ENCODE measurements at places on chromosomes 3 and 15.

GRCh38 chr3:46378426-46378942 is 7.7 kb downstream of the CCR5 start:
- DNase-seq = peak; percentile 27

DNA sequence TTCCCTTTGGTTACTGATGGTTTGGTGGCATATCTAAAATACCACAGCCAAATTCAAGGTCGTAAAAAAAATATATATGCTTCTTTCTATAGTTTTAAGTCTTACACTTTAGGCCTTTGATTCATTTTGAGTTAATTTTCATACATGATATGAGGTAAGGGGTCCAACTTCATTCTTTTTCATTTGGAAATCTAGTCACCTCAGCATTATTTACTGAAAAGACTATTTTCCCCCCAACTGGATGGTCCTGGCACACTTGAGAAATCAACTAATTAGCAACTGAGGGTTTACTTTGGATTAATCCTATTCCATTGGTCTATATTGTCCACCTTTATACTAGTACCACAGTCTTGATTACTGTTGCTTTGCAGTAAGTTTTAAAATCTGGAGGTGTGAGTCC is 26.2 kb downstream of the RHOA start:
- DNase-seq = no peak

- no peak for DNase-seq
Observed at GRCh38 chr3:179082416-179082815, 10.8 kb upstream of the ZMAT3 start.

DNA sequence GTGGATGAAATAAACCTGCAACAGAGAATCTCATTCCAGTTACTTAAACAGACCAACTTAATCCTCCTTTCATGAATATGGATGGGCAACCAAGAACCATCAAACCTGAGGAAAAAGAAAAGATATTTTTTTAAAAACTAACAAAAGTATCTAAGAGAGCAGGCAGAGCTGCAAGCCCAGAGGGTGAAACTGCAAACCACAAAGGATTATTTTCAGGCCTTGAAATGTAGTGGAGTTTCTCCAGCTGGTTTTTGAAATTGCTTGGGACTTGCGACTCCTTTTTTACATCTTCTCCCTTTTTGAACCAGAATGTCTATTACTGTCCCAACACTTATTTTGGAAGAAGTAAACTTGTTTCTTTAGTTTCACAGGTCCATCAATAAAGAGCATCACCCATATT is 87.4 kb downstream of the STAG1 start:
- DNase-seq = no peak

GRCh38 chr3:127064391-127065137 is 81.6 kb downstream of the PLXNA1 start:
- DNase-seq = peak; percentile 57

GRCh38 chr3:21913791-21914190 is 162.8 kb upstream of the ZNF385D start:
- no peak for DNase-seq

- peak; percentile 7 for DNase-seq
Observed at GRCh38 chr3:181210275-181210674, 220.7 kb upstream of the DNAJC19 start.

DNA sequence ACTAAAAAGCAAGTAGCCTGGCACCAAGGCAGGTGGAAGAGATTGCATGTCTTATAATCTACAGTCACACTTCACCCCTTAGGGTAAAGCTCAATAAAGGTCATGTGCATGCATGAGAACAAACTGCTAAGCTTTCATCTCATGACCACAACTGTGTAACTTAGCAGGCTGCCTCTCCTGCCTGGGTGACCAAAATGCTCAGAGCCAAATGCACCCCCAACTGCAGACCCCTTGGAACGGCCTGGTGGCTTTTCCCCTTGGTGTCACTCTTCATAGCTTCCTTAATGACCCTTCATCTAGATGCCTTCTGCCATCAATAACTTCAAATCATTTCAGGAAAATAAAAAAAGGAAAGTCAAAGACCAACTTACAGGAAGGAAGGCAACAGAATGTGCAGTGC is 88.1 kb downstream of the ADAMTS17 start:
- DNase-seq = no peak

- peak; percentile 37 for DNase-seq
Observed at GRCh38 chr3:46442576-46443530, 21.9 kb downstream of the LTF start.

GRCh38 chr3:14808025-14808424 is 10.7 kb upstream of the FGD5 start:
- DNase-seq = no peak

DNA sequence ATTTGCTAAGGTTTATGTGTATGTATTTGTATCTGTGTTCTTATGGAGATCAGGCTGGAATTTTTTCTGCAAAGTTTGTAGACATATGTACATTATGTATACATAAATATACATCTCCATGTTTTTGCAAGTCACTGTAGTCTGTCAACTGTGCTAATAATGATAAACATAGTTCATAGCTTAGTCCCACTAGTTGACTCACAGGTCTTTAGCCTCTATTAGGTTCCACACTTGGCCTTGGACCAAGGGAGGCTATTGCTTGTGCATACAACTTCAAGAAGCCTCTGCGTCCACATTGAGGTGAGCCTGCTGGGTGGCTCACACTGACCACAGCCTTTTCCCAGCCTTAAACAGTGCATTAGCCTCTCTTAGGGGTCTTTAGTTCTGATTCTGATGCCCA is 243.8 kb upstream of the PEX5L start:
- DNase-seq = no peak

- DNase-seq = peak; percentile 62
Observed at GRCh38 chr3:9352917-9353752, 9.7 kb upstream of the THUMPD3 start.

DNA sequence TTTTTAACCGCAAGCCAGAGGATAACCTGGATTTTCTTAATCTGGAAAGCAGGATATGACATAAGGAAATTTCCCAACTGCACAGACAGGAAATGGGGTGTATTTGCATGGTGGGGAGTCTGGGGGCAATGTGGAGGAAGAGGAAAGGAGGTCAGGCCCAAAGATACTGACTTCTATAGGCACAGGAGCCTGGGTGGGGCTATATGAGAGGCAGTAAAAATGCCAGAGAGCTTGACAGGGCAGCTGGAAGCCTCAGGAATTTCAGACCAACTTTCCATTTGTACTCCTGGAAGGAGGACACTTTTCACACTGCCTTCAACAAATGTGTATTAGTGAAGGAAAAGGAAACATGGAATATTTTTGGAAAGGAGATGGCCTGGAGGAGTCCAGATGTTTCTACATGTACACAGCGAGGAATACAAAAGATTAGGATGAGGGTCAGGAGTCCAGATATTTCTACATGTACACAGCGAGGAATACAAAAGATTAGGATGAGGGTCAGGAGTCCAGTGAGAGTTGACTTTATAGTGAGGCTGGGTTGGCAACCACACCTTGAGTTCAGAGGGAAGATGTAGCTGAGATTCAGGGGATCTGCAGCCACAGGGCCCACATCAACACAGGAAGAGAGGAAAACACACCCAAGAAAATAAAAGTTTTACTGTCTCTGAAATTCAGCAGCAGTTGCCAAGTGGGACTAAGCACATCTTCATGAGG is 111.9 kb upstream of the PTPRG start:
- DNase-seq = no peak

- no peak for DNase-seq
Observed at GRCh38 chr3:120214176-120214575, 70.8 kb downstream of the GPR156 start.

- DNase-seq = no peak
Observed at GRCh38 chr15:52737720-52738119, 52.4 kb downstream of the ONECUT1 start.

DNA sequence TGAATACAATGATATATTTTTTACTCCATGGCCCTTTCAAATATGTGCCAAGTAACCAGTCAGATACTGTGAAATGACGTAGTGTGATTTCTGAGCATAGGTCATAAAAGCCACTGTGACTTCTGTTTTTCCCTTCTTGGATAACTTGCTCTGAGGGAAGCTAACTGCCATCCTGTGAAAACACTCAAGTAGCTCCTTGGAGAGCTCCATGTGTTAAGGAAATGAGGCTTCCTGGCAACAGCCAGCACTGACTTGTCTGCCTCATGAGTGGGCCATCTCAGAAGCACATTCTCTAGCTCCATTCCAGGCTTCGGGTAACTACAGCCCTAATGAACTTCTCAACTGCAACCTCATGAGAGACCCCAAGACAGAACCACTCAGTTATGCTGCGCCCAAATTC is 9.5 kb upstream of the CCDC80 start:
- DNase-seq = no peak

GRCh38 chr15:92392462-92392861 is 1.2 kb upstream of the ST8SIA2 start:
- no peak for DNase-seq

DNA sequence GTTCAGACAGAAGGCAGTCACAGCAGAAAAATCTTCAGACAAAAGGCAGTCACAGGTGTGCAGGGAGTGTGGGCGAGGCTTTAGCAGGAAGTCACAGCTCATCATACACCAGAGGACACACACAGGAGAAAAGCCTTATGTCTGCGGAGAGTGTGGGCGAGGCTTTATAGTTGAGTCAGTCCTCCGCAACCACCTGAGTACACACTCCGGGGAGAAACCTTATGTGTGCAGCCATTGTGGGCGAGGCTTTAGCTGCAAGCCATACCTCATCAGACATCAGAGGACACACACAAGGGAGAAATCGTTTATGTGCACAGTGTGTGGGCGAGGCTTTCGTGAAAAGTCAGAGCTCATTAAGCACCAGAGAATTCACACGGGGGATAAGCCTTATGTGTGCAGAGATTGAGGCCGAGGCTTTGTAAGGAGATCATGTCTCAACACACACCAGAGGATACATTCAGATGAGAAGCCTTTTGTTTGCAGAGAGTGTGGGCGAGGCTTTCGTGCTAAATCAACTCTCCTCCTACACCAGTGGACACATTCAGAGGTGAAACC is 27.6 kb downstream of the ZNF589 start:
- DNase-seq = peak; percentile 57

GRCh38 chr3:73046195-73046594 is 15.3 kb upstream of the EBLN2 start:
- DNase-seq = no peak

DNA sequence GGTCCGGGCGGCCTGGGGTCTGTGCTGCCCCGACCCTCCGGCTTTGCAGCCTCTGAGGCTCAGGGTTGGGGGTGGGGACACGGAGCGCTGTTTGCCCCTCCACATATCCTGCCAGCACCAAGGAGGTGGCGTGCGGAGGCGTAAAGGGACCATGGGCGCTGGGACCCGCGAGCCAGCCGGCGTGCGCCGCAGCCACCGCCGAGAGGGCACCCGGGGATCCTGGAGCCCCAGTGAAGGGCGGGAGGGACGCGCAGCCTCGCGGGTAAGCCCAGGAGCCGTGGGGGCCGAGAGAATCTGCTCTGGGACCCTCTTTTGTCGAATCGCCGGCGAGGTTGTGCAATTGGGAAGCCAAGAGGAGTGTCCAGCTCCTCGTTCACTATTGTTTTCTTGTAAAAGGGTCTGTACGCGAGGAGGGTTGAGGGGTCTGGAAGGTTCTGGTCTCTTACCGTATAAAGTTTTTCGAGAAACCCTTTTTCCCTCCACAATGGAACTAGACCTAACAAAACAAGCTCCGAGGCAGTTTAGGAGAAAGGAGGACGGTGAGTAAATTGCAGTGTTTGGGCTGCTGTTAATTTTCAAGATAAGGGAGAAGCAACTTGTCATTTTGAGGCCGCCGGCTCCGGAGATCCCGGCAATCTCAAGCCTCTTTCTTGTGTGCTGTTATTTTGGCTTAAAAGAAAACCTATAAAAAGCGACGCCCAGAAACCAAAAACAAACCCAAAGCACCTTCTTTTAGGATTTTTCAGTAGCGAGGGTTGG is 29.9 kb upstream of the ST3GAL6 start:
- peak; percentile 16 for DNase-seq

Measured in RWPE1 (cell line).